ENCODE measurements at places on chromosomes 5 and 9. TPM values are rescaled to one million over a fixed set of nuclear protein-coding genes. Genes with fewer than 3 reads are reported as not detected.

DNA sequence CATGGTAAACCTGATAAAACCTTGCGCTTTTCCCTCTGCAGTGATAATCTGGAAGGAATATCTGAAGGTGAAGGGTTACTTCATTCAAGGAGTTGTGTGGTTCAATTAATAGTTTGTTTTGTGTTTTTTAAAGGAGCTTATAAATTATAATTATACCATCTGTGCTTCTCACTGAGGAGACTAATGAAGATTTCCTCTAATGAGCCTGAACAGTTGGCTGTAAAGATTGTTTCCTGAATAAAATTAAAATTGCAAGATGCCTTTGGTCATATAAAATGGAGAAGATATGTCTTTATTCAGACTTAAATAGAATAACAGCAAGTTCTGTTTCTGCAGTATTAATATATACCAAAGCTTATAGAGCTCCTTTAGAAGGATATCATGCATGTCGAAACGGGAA is 59.9 kb downstream of the GAPVD1 start:
- no peak overlapping the region for H3K27ac ChIP-seq
- no peak for DNase-seq
- peaks cover 21% of the 10 kb centered on the region for H3K36me3 ChIP-seq
- H3K4me3 ChIP-seq: no peak overlapping the region
- no peaks in the 10 kb centered on the region for H3K27me3 ChIP-seq

DNA sequence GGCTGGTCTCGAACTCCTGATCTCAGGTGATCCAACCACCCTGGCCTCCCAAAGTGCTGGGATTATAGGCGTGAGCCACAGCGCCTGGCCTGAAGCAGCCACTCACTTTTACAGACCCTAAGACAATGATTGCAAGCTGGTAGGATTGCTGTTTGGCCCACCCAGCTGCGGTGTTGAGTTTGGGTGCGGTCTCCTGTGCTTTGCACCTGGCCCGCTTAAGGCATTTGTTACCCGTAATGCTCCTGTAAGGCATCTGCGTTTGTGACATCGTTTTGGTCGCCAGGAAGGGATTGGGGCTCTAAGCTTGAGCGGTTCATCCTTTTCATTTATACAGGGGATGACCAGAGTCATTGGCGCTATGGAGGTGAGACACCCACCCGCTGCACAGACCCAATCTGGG is 1.5 kb downstream of the CA9 start:
- no peak overlapping the region for H3K4me3 ChIP-seq
- DNase-seq: no peak
- H3K36me3 ChIP-seq: no peaks in the 10 kb centered on the region
- H3K27ac ChIP-seq: no peak overlapping the region

LIX1 gene
- not detected for total RNA-seq

DNA sequence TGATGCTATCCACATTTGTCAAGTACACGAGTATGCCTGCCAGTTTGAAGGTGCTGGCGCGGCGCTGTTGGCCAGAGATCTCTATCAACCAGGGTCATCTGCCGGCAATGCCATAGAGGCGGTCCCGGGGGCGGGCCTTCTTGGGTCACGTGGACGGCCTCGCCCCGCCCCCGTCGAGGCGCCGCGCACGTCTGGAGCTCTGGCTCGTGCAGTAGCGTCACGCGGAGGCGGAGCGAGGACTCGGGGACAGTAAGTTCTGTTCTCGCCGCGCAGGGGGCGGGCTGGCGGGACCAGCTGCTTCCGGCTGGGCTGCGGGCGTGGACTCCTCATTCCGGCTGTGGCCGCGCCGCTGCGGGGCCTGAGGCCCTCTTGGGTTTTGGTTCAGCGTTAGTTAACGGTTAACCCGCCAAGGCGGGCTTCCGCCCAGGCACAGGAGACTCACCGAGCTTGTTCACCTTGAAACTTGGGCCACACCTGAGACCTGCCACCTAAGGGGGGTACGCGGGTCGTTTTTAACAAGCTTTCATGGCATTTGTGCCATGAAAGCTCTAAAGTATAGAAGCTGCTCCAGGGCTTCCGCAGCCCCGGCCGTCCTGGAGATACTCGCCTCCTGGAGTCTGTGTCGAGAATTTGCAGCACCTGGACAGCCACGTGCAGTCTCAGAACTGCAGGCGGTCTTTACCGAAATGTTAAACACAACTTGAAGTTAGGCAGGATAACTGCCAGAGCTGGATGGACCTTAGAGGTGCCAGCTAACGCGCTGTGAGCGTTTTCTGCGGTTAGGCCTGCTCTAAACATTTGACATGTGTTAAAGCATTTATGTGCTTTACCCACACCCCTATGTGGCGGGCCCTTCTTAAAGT is at the start of gene RFESD:
RFESD (plus strand) TSS at position 209 of the 863 bp plus-strand sequence. CDS start 5,495 bp downstream, outside the sequence.
- peaks cover 21% of the 10 kb centered on the region for H3K4me1 ChIP-seq
- peak within 1 kb of the TSS; percentile 85 for H3K4me3 ChIP-seq
- H3K27ac ChIP-seq: peak within 1 kb of the TSS; percentile 86
- H3K27me3 ChIP-seq: no peaks in the 10 kb centered on the region
- peak; percentile 91 for DNase-seq

- no peaks in the 10 kb centered on the region for H3K4me1 ChIP-seq
- DNase-seq: no peak
- no peaks in the 10 kb centered on the region for H3K27me3 ChIP-seq
- no peak overlapping the region for H3K27ac ChIP-seq
- no peak overlapping the region for H3K4me3 ChIP-seq
These were observed 25.0 kb upstream of the OCLN start for GRCh38 chr5:69467442-69468225.

- H3K4me3 ChIP-seq: no peak overlapping the region
- H3K36me3 ChIP-seq: no peaks in the 10 kb centered on the region
- DNase-seq: no peak
- H3K4me1 ChIP-seq: no peaks in the 10 kb centered on the region
These were observed 68.9 kb downstream of the PPIC start for GRCh38 chr5:122967625-122968024.

GRCh38 chr5:53430618-53431252 is 49.7 kb upstream of the FST start:
- no peaks in the 10 kb centered on the region for H3K36me3 ChIP-seq
- H3K27ac ChIP-seq: no peak overlapping the region
- no peak for DNase-seq
- no peak overlapping the region for H3K4me3 ChIP-seq

DNA sequence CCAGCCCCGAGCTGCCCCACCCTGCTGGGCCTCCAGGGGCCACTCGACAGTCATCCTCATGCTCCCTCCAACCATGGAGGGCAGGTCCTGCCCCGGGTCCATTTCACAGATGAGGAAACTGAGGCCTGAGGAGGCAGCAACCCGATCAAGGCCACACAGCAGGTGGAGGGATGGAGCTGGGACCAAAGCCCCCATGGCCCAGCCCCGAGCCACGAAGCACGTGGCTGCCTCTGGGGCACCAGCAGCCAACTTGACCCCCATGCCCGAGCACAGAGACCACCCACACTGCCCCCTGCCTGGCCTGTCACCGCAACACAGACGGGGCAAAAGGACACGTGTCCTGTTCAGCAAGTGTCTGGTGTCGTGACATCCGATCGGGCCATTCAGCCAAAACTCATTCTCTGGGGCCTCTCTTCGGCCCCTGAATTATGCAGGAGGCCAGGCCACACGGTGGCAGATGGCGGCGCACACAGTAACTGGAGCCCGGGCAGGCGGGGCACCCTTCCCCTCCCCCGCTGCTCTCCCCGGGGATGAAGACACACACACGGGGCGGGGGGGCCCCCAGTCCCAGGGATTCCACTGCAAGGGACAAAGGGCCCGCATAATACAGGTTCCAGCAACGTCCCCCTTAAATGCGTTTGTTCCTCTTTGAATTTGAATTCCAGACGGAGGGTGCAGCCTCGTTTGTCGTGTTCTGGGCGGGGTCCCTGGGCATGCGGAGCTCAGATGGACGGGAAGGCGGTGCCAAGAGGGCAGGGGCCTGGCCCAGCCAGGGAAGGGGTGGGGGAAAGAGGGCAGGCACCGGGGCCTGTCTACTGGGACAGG is 29.4 kb upstream of the TMEM250 start:
- no peaks in the 10 kb centered on the region for H3K36me3 ChIP-seq
- H3K27me3 ChIP-seq: peaks cover 8% of the 10 kb centered on the region
- no peak overlapping the region for H3K4me3 ChIP-seq
- DNase-seq: no peak

GRCh38 chr9:72399391-72399790 is 34.4 kb upstream of the ZFAND5 start:
- H3K27ac ChIP-seq: no peak overlapping the region
- no peaks in the 10 kb centered on the region for H3K27me3 ChIP-seq
- H3K4me3 ChIP-seq: no peak overlapping the region
- no peak for DNase-seq
- no peaks in the 10 kb centered on the region for H3K4me1 ChIP-seq

- H3K27me3 ChIP-seq: no peaks in the 10 kb centered on the region
- no peak for DNase-seq
- no peak overlapping the region for H3K4me3 ChIP-seq
- no peak overlapping the region for H3K27ac ChIP-seq
These were observed 124.2 kb downstream of the WNK2 start for GRCh38 chr9:93308158-93308602.

- no peaks in the 10 kb centered on the region for H3K27me3 ChIP-seq
- no peaks in the 10 kb centered on the region for H3K4me1 ChIP-seq
- H3K4me3 ChIP-seq: no peak overlapping the region
- no peaks in the 10 kb centered on the region for H3K36me3 ChIP-seq
- no peak overlapping the region for H3K27ac ChIP-seq
- no peak for DNase-seq
These were observed 700.2 kb upstream of the PTPRD start for GRCh38 chr9:11312966-11313365.

LECT2 gene
- total RNA-seq: not detected

DNA sequence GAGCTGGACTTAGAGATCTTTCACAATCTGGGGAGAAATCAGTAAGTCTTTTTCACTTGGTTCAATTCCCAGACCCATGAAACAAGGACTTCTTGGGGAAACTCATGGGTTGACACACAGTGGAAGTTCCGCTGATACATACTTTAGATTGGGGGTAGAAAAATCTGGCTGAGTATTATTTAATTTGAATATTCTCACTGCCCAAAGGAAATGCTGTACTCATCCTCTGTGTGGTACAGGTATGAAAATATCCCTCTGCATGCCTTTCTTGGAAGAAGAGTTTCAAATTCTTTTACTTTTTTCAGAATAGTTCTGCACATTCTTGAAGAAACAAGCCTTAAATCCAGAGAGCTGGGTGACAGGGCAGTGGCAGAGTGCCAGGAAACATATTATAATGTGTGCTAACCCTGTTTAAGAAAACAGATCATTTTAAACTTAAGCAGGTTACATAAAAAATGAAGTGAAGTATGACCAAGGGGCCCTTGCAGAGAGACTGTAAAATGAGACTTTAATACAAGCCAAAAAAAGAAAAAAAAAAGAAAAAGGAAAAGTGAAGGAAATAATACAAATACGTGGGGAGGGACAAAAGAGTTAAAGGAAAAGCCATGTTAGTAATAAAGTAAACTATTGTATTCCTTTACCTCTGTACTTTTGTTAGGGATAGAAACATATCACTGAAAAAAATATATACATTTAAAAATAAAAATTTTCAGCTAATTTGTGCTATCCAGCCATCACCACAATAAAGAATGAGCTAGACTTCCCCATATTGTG is 173.4 kb upstream of the NR3C1 start:
- H3K27me3 ChIP-seq: no peaks in the 10 kb centered on the region
- no peak overlapping the region for H3K27ac ChIP-seq
- no peak overlapping the region for H3K4me3 ChIP-seq

- H3K4me1 ChIP-seq: no peaks in the 10 kb centered on the region
- DNase-seq: no peak
- H3K27ac ChIP-seq: no peak overlapping the region
- no peaks in the 10 kb centered on the region for H3K27me3 ChIP-seq
- no peaks in the 10 kb centered on the region for H3K36me3 ChIP-seq
- no peak overlapping the region for H3K4me3 ChIP-seq
These were observed 59.5 kb downstream of the PTBP3 start for GRCh38 chr9:112273876-112274275.

DNA sequence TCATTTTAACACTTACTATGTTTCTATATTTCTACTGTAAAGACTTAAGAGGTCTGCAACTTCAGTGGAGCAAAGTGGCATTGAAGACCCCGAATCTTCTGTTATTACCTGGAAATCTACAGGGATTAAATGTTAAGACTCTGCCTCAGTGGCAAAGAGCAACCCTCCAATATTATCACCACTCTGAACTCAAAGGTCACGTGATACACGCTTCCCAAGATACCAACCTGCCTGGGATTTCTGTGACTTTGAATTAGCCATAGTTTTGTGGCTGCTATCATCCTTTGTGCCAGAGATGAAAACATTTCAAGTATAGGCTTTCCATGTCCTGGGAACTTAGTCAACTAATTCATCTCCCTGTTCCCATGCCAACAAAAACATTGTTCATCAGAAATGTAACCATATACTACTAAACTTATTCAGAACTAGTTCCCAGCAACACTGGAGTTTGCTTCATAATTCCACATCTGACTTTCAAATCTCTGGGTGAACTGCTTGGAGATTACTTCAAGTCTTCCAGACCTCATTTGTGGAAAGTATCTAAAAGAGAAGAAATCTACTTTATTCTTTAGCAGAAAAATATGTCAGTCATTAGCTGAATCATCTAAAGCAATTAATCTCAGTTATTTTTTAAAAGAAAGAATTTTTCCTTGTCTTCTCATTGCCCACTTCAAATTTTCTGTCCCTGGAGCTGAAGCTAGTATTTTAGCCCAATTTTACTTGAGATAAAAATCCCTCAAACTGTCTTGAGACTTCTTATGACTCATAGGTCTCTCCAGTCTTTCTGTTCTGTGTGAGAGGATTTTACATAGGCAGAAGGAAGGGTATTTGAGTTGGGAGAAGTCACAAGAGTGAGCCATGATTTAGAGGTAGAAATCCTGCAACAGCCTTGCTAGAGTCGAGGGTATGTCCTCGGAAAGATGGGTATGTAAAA is 83.0 kb downstream of the ZNF462 start:
- no peak overlapping the region for H3K27ac ChIP-seq
- no peaks in the 10 kb centered on the region for H3K36me3 ChIP-seq
- no peak overlapping the region for H3K4me3 ChIP-seq
- no peaks in the 10 kb centered on the region for H3K4me1 ChIP-seq

DNA sequence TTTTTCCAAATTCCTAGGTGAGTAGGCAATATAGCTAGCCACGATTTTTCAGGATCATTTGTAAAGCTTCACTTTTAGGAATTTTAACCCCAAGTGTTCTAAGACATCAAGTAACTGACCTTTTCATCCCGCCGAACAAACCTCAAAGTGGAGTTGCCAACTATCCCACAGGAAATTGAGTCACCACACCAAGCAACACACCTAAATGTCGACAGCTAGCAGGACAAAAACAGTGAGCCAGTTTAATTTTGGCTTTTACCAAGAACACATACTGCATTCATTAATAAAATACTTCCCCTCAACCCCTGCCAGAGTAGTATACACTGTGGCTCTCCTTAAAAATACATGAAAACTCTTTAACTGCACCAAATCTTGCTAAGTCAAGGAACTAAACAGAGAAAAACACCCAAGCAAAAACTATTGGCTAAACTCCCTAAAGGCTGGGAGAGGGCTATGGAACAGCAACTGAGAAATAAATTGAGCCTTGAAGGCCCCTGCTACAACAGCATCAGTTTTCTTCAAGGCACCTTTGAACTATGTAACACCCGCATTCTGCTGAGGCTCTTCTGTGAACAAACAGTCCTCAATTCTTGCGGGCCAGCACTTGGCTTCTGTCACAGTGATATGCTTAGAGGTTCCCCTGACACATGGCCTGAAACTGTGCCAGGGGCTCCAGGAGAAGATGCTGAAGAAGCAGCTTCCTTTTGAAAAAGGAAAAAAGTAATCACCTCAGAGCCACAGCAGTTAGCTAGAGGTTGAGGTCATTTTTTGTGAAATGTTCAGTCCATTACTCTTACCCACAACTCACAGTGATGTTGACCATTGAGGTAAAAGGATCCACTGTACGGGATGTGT is 459.6 kb downstream of the RAB3C start:
- H3K36me3 ChIP-seq: no peaks in the 10 kb centered on the region
- H3K27me3 ChIP-seq: no peaks in the 10 kb centered on the region
- no peak for DNase-seq
- H3K4me3 ChIP-seq: no peak overlapping the region
- H3K4me1 ChIP-seq: peaks cover 17% of the 10 kb centered on the region
